ENCODE measurements at places on chromosomes 5 and 9.

GRCh38 chr9:136222906-136223285 lies 18.0 kb upstream of the LHX3 start:
- no peak for DNase-seq

DNA sequence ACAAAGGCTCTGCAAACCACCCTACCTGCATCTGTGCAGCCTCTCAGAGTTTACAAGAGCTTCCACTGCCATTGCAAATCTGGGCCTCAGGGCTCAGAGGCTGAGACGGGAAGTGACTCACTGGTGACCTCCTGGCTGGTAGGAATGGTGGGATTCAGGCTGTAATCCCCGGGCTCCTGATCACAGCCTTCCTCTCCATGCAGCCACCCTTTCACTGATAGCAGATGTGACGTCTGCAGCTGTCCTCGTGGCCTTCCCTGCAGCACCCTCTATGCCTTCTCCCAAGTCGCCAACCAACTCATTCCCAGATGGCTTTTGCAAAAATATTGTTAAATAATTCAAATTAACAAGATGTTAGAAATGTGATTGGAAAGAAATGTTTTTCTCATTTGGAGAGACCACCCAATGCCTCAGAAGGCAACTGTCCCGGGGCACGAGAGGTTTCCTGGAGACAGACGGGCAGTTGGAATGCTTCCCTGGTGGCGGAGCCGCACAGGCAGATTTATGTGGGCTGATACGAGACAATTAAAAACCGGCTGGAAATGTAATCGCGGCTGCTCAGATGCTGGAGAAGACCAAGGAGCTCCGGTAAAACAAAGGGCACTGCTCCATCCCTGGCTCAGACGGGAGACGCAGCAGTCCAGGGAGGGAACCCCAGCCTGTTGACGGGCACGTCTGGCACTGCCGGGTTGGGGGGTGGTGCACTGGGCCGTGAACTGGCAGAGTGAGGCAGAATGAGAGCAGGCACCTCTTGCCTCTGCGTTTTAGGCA lies 34.4 kb upstream of the SLC25A51 start:
- no peak for DNase-seq

DNA sequence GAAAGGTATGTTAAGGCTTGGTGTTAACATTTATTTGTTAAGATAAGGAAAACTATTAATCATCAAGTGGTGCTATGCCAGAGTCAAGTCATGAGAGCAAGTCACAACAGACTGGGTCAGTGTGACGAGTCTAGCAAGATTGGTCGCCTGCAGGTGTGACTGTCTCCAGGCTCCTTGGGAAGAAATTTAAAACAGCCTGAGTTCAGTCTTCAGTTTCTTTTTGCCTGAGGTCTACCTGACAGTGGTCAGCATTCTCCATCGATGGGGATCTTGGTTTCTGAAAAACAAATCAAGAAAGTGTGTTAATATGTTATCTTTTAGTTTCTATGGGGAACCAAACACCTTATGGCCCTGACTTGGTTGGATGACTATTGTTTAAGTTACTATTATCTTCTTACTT lies 56.3 kb downstream of the CETN3 start:
- DNase-seq, result no peak

DNA sequence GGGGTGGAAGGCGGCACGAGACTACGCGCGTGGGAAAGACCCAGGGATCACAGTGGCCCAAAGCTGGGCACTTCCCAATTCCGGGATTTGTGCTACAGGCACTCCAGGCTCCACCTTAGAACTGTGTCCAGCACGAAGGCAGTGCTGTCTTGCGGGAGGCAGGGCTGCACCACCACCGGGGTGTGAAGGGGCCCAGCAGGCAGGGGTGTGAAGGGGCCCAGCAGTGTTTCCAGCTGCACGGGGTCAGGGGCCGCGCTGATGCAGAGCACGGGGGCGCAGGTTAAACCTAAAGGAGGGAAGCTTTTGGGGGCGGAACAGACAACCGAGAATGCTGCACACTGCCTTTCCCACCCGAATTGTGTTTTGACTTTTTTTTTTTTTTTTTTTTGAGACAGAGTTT lies 1.1 kb upstream of the PDCD6 start:
- DNase-seq, result no peak

DNA sequence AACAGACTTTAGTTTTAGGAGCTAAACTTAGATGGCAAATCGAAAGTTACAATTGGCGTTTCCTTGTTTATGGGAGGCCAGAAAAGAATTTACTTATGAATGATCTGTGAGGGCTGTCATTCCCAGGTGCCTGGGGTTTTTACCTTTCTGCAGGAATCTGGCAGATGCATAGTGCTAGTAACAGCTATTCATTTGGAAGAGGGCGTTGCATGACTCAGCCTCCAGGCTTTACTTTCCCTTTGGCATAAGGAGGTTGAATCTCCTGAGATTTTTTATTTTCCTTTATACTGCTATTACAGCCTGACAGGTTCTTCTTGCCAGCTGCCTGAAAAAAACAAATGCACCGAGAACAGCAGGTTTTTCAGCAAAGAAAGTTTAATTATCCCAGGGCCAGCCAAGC lies 30.0 kb downstream of the CARD6 start:
- DNase-seq, result no peak

- DNase-seq, result no peak
Observed at GRCh38 chr5:132253008-132253441, 4.5 kb upstream of the PDLIM4 start.

DNA sequence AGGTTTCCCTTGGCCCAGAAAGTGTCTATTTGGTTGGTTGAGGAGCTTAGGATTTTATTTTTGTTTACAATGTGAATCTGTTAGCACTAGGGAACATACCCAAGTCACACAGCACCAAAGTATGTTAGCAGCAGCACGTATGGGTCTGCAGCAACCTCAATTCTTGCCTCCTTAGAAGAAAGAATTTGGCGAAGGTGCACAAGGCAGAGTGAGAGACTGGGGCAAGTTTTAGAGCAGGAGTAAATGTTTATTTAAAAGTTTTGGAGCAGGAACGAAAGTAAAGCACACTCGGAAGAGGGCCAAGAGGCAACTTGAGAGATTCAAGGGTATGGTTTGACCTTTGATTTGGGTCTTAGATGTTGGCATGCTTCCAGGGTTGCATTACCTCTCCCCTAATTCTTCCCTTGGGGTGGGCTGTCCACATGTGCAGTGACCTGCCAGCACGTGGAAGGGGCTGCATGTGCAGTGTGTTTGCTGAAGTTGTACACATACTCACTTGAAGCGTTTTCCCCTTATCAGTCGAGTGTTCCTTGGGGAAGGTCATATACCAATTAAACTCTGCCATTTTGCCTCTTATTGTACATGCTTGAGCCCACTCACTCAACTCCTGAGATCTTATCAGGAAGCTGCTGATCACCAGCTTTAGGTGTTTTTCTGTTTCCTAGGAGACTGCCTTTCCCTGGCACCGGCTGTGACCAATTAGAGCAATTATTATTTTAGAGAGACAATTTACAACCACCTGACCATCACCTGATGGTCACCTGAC lies 64.9 kb upstream of the SHC3 start:
- no peak for DNase-seq
